ENCODE measurements at places on chromosomes 7 and 10.

DNA sequence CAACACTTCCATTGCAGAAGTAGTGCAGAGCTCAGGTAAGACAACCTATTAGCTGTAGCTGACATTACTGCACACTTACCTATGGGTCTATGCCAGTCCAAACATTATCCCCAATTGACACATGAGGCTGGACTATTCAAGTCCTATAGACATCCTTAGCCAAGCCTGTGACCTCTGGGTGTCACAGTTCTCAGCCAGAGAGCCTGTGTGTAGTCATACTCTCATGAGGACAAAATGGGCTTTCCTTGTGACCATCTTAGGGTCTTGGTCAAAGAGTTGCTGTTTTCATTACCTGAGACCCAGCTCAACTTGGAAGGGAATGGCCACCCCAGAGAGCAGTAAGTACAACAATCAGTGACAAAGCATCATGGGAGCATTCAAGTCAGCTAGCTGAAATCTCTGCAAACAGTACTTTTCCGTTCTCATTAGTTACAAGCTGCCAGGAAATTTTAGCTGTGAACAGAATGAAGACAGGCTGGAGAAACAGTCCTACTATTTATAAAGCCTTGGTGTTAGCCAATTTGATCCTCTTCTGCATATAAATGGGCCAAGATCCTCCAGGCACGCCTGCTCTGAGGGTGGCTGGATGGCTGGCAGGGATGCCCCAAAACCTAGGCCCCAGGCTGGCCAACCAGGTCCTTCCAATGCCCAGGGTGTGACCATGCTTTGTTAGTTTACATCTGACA, 44.3 kb downstream of the NUDCD3 start:
- no peak for DNase-seq

DNA sequence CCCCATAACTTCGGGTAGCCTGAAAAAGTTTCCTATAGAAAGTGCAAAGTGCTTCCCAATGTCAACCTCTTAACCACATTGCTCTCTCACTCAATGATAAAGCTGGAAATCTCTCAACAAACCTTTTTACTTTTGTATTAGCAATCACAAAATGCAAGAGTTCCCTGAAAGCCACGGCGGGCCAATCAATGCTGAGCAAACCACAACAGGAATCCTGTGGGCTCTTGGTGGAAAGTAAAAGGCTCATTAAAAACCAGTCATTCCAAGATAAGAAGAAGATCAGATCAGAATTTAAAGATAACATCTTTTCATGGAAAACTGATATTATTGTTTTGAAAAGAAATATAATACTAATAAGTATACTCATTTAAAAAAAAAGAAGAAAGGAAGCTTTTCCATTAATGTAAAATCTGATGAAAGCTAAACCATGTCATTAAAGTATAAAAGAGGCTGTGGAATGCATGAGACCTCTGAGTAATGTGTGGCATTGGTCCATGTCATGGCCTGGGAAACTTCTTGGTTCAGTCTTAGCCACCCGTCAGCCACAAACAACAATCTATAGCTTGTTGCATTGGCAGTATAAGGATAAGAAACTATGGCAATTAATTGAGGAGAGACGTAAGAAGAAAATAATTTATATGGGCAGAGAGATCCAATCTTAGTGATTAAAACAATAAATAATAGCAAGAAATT, 1066.1 kb upstream of the SORCS1 start:
- DNase-seq: no peak

- DNase-seq: no peak
These were observed 51.7 kb downstream of the HSPA12A start for GRCh38 chr10:116690356-116691322.

DNA sequence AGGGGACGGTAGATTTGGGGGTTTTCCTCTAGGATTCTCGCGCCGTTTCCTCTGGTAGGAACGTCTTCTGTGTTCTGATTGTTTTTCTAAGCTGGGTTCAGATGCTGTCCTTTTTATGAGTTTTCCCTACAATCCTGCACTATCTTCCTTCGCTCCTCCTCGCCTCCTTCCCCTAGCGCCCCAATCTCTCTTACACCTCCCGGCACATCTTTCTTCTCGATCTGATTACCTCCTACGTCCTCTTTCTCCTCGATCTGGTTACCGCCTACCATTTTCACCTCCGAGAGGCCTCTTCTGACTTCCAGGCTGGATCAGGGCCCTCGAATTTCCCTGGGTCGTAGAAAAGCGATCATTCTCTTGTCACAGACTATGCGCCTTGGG, 413 bp downstream of the BUD31 start:
- DNase-seq: no peak

GRCh38 chr7:102908676-102909075, 4.1 kb upstream of the LRRC17 start:
- DNase-seq: no peak

DNA sequence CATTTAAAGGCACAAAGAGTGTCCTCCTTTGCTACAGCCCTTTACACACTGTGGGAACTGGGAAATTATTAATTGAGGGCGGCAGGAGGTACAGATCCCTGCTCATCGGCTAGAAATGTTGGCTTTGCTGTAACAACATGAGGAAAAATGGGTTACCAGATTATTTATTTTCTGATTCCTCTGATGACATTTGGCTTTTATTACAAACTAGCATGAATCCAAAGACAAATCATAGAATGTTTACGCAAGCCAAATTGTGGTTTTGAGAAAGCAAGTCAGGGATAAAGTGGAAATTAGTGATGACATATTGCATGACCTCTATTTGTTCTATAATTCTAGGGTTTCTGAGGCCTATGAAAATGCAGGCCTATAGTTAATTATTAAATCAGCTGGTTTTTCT, 126.1 kb upstream of the TMEM196 start:
- peak; percentile 47 for DNase-seq

DNA sequence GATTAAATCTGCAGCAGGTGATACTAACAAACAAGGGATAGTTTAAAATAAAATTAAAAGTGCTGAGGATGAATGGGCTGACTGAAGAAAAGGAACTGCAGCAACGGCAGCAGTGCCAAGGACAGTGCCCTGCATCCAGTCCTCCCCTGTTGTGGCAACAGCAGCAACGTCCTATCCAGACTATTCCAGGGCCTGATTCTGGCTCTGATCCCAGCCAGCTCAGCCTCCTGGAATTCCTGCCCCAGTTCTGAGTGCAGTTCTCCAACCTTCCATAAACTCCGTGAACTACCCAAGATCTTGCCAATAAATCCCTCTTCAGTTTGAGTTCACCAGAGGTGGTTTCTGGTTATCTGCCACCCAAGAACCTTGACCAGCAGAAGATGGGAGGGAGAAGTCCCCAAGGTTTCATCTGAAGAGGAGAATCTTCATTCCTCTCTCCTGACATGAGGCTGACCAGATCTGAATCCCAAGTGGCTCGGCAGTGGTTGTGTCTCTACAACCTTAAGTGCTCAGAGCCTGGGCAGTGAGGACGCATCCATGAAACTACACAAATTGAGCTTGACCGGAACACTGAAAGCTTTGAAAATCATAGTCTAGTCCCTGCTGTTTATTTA, 115.8 kb downstream of the SORBS1 start:
- DNase-seq: peak; percentile 53

- no peak for DNase-seq
These were observed 560.1 kb downstream of the PARD3 start for GRCh38 chr10:34255035-34255434.

Measured in GM04504 (cell line).